ENCODE measurements at places on chromosomes 5 and 9. TPM values are rescaled to one million over a fixed set of nuclear protein-coding genes. Genes with fewer than 3 reads are reported as not detected.

SLC25A2 gene
- 0.22 TPM for total RNA-seq

GRCh38 chr5:55450050-55450765, 84.6 kb downstream of the PLPP1 start:
- no peaks in the 10 kb centered on the region for H3K27me3 ChIP-seq
- peaks cover 13% of the 10 kb centered on the region for H3K36me3 ChIP-seq
- DNase-seq = peak; percentile 48
- no peak overlapping the region for H3K4me3 ChIP-seq

- H3K27ac ChIP-seq = no peak overlapping the region
- H3K36me3 ChIP-seq = no peaks in the 10 kb centered on the region
- peaks cover 16% of the 10 kb centered on the region for H3K4me1 ChIP-seq
- no peak overlapping the region for H3K4me3 ChIP-seq
These were observed 28.0 kb downstream of the LCP2 start for GRCh38 chr5:170269579-170269978.

- peaks cover 15% of the 10 kb centered on the region for H3K4me1 ChIP-seq
- H3K36me3 ChIP-seq = peaks cover 8% of the 10 kb centered on the region
- peak overlapping the region; percentile 69 for H3K4me3 ChIP-seq
- H3K27ac ChIP-seq = no peak overlapping the region
These were observed 991 bp downstream of the IARS1 start for GRCh38 chr9:92292338-92293074.

GRCh38 chr9:134678206-134678605, 36.6 kb downstream of the COL5A1 start:
- no peak overlapping the region for H3K4me3 ChIP-seq
- DNase-seq = no peak
- peaks cover 51% of the 10 kb centered on the region for H3K4me1 ChIP-seq
- H3K27ac ChIP-seq = no peak overlapping the region

GRCh38 chr9:114643001-114643400, 14.6 kb downstream of the TEX53 start:
- peaks cover 35% of the 10 kb centered on the region for H3K36me3 ChIP-seq
- no peak for DNase-seq
- H3K27ac ChIP-seq = no peak overlapping the region
- no peak overlapping the region for H3K4me3 ChIP-seq
- no peaks in the 10 kb centered on the region for H3K4me1 ChIP-seq
- H3K27me3 ChIP-seq = no peaks in the 10 kb centered on the region

- no peak overlapping the region for H3K4me3 ChIP-seq
- H3K4me1 ChIP-seq = no peaks in the 10 kb centered on the region
- no peak overlapping the region for H3K27ac ChIP-seq
- no peaks in the 10 kb centered on the region for H3K27me3 ChIP-seq
- no peaks in the 10 kb centered on the region for H3K36me3 ChIP-seq
These were observed 30.2 kb upstream of the SMIM23 start for GRCh38 chr5:171755354-171755821.

DNA sequence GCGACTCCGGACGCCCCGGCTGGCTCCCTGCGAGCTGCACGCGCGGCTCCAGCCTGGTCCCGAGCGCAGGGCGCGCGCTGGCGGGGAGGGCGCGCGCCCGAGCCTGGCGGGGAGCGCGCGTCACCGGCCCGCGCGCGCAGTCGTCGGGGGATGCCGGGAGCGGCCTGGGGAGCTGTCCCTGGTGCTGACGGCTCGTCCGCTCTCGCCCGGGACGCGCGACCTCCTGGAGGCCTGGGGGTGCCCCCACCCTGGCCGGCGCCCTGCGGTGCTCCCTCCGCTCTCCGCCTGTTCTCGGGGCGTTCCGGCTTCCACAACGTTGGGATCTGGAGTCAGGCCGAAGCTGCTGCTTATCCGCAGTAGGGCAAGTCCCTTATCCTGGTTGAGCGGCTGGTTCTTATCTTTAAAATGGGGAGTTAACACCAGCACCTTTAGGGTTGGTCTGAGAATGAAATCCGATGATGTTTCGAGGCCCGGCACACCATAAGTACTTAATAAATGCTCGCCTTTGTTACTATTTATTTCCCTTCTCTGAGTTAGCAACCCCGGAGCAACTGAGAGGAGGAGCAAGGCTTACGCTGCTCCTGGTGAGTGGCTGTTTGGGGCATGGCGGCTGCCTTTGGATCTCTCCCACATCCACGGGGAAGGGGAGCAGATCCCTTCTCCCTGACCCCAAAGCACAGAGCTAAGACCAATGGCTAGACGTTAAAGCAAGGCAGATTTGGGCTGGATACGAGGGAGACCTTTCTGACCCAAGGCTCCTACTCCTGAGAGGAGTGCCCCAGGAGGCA, at the start of gene FAM163B:
Gene FAM163B, minus strand, starts transcription at position 79 of the 788 bp plus-strand sequence. CDS start 29,166 bp downstream, outside the sequence.
- no peak within 1 kb of the TSS for H3K4me3 ChIP-seq
- peak; percentile 81 for DNase-seq
- H3K27ac ChIP-seq = no peak within 1 kb of the TSS
- H3K27me3 ChIP-seq = peaks cover 79% of the 10 kb centered on the region

- no peaks in the 10 kb centered on the region for H3K27me3 ChIP-seq
- DNase-seq = no peak
- H3K27ac ChIP-seq = no peak overlapping the region
- no peaks in the 10 kb centered on the region for H3K36me3 ChIP-seq
These were observed 396.9 kb downstream of the CTNND2 start for GRCh38 chr5:11507156-11507910.

DNA sequence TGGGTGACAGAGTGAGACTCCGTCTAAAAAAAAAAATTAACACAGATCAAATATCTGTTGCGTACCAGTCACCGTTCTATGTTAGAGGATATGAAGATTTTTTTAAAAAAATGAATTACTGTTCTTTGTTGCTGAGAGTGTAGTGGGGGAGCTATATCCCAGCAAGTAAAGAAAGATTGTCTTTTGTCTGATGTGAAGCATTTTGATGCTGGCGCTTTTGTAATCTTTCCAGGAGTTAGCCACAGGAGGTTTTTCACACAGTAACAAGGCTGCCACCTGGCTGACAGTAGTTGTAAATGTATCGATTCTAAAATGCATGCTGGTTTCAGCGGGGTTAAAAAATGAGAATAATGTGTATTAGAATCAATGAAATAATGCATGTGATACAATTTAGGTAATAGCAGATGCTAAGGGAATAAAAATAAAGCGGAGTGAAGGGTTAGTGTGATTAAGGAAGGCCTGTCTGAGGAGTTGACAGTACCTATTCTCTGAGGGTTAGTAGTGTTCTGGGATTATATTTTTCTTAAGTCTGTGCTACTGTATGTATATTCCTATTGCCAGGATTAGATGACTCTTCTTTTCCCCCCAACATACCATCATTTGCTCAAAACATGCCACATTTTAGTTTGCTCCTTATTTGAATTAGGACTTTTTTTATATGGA, 3.4 kb downstream of the LMNB1 start:
- no peak overlapping the region for H3K4me3 ChIP-seq
- peak; percentile 86 for DNase-seq
- H3K4me1 ChIP-seq = peaks cover 13% of the 10 kb centered on the region
- no peak overlapping the region for H3K27ac ChIP-seq

- no peak overlapping the region for H3K4me3 ChIP-seq
- no peak overlapping the region for H3K27ac ChIP-seq
- DNase-seq = no peak
These were observed 201.8 kb upstream of the CDKN2B start for GRCh38 chr9:22210936-22211335.

DNA sequence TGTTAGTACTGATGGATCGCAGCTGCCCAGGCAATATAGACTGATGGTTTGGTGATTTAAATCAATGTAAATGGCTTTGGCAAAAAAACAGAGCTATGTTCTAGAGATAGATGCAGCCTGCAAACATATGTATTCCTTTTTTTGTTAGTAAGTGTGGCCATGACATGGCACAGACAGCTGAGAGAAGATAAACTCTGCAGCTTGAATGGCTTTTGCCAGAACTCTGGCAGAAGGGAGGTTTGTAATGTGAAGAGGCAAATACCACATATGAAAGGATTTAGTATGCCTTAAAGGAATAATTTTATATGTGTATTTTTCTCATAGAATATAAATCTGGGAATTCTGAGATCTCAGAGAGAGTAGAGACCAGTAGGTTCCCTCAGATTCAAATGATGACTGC, 340.2 kb upstream of the DMAC1 start:
- DNase-seq = no peak
- H3K27me3 ChIP-seq = no peaks in the 10 kb centered on the region
- H3K4me3 ChIP-seq = no peak overlapping the region
- H3K36me3 ChIP-seq = no peaks in the 10 kb centered on the region
- H3K4me1 ChIP-seq = no peaks in the 10 kb centered on the region

DNA sequence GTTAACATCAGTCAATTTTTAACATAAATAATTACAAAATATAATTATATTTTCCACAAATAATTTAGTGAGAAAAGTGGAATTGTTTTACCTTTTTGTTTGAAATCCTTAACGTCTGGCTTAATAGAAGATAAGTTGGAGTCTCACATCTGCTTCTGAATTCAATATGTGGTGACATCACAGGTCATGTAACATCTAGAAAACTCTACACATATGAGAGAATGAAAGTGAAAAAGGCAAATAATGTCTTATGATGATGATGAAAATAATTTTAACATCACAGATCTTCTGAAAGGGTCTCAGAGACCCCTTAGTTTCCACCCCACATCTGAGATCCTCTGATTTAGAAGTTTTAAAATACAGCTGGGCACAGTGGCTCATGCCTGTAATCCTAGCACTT, 81.5 kb downstream of the PRKACG start:
- no peaks in the 10 kb centered on the region for H3K4me1 ChIP-seq
- no peak overlapping the region for H3K4me3 ChIP-seq
- no peaks in the 10 kb centered on the region for H3K27me3 ChIP-seq
- H3K36me3 ChIP-seq = no peaks in the 10 kb centered on the region
- DNase-seq = no peak

GRCh38 chr9:87324613-87325194, 173.0 kb upstream of the DAPK1 start:
- H3K4me3 ChIP-seq = no peak overlapping the region
- DNase-seq = peak; percentile 89
- H3K36me3 ChIP-seq = no peaks in the 10 kb centered on the region

Measured in muscle of leg (tissue), 16 donors.